ENCODE measurements at places on chromosomes 2 and 18.

GRCh38 chr2:18899725-18900124 lies 310.4 kb upstream of the NT5C1B start:
- DNase-seq: no peak

- no peak for DNase-seq
These were observed 7.8 kb downstream of the MERTK start for GRCh38 chr2:111905990-111906735.

GRCh38 chr2:6535572-6535971 lies 330.1 kb downstream of the CMPK2 start:
- no peak for DNase-seq

DNA sequence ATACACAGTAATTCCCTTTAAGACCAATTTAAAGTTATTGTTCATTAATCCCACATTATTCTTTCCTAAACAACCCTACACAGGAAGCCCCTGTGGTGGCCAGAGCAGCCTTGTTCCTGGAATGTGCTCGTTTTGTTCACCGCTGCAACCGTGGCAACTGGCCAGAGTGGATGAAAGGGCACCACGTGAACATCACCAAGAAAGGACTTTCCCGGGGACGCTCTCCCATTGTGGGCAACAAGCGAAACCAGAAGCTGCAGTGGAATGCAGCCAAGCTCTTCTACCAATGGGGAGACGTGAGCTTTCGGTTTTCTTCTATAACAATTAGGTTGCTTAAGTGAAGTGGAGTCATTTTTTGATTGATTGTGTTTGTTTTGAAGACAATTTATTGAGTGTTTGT lies 101.0 kb downstream of the UNC80 start:
- DNase-seq: no peak

- no peak for DNase-seq
These were observed 5.2 kb downstream of the NCAPH start for GRCh38 chr2:96340493-96341414.

- DNase-seq: no peak
These were observed 464 bp downstream of the CYBRD1 start for GRCh38 chr2:171522788-171523087.

- DNase-seq: no peak
These were observed 2.7 kb upstream of the DCC start for GRCh38 chr18:52337276-52337675.

- DNase-seq: no peak
These were observed 70.8 kb upstream of the STK17B start for GRCh38 chr2:196242131-196242620.

- no peak for DNase-seq
These were observed 9.8 kb upstream of the ZNF512 start for GRCh38 chr2:27572998-27573429.

GRCh38 chr2:24477229-24477628 lies 13.8 kb upstream of the NCOA1 start:
- no peak for DNase-seq

- no peak for DNase-seq
These were observed 5.0 kb upstream of the EVA1A start for GRCh38 chr2:75565472-75566462.

GRCh38 chr2:164495491-164496223 lies 125.6 kb downstream of the GRB14 start:
- DNase-seq: peak; percentile 11

GRCh38 chr2:220664272-220665107 lies 907.6 kb downstream of the EPHA4 start:
- DNase-seq: peak; percentile 74

DNA sequence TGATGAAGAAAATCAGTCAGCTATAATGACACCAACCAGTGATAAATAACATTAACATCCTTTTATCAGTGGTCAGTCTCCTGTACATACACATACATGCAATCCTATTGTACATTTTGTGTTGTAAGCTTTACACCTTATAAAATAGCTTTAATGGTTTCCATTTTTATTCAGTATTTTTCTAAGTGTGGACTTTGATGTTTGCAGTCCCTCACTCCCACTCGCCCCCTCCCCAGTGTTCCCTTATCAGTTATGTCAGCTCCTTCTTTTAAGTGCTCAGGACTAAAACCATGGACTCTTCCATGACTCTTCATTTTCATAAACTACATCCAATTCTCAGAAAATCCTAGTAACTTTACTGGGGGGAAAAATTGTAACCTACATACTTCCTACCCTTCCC lies 713.0 kb downstream of the LRRTM4 start:
- no peak for DNase-seq

- peak; percentile 63 for DNase-seq
These were observed 13.3 kb downstream of the MRPL44 start for GRCh38 chr2:223970343-223971128.

DNA sequence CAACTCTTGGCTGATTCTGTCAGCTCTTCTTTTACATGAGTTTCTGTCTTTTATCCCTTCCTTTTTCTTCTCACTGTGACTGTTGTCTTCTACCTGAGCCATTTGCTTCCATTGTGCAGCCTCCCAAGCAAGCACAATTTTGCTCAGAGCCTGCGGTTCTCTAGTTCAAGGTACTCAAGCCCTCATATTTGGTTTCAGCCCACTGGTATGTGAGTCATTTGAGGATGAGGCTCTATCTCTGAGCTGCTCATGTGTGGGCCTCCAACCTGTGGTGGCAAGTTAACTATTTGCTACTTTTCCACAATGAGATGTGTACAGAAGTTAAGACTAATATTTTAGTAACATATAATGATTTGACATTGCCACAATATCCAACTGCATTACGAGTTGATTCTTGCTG lies 183.0 kb downstream of the PHLPP1 start:
- DNase-seq: no peak

GRCh38 chr18:3350021-3350420 lies 88.1 kb downstream of the MYL12B start:
- DNase-seq: no peak

GRCh38 chr2:17648581-17648980 lies 105.0 kb downstream of the SMC6 start:
- DNase-seq: no peak

DNA sequence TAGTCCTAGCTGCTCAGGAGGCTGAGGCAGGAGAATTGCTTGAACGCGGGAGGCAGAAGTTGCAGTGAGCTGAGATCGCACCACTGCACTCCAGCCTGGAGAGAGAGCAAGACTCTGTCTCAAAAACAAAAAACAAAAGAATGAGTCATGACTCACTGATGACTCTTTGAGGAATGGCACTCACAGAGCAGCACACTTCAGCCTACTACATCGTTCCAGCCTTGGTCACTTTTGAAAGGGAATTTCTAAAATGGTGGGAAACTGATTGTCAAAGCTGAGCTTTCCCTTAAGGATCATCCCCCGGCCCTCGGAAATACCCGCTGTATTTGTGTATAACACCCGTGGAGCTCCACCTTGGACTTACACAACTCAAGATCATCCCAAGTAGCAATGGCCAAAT lies 217.3 kb upstream of the HS6ST1 start:
- DNase-seq: no peak

DNA sequence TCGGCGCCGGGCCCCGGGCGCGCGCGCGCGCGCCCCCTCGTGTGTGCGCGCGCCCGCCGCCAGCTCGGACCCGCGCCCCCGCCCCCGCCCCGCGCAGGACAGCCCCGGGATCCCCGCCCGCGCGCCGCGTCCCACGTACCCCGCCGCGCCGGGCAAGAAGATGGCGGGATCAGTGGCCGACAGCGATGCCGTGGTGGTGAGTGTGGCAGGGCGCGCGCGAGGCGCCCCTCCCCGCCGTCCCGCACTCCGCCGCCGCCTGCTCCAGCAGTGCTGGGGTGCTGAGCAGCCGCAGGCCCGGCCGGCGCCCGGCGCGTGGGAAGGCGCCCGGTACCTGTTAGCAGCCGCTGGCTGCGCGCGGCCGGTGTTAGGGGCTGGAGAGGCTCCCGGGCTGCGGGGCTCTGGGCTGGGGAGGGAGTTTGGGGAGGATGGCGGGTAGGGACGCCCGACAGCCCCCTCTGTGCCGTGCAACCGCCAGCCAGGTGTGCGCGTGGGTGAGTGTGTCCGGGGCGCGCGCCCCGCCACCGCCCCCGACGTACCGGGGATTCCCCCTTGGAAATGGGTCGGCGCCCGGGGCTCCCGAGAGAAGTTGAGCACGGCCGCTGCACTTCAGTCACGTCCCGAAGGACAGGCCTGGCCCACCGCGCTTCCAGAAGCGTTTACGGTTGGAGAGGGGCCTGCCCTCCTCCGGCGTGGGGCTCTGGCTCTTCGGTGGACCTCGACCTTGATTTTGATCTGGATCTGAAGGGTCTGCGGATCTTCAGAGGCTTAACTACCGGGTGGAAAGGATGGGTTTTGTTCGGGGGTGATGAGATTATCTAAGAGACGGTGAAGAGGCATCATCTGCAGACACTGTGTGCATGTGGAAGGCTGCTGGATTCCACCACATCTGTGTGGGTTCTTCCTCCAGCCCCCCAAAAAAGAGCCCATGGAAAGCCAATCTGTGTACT lies 697 bp downstream of the LGALSL start:
- DNase-seq: no peak

DNA sequence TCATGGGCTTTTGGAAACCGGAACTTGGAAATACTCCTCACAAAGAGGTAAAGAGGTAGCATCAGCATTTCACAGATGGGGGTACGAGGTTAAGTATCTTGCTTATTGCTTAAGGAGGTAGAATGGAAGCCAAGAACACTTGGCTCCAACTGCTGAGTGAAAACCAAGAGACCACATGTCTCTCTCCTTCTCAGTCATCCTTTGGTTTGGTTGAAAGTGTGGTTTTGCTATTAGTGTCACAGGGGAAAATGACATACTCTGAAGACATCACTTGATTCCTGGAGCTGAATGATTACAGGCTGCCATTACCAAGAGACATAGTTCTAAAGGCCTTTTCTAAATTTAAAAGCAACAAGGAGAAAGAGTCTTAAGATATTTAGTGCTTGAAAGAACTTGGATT lies 41.5 kb downstream of the ANTXR1 start:
- no peak for DNase-seq

- DNase-seq: no peak
These were observed 101.7 kb upstream of the ZNF521 start for GRCh38 chr18:25453556-25454269.

- no peak for DNase-seq
These were observed 30.1 kb upstream of the ITGA6 start for GRCh38 chr2:172397148-172397834.

DNA sequence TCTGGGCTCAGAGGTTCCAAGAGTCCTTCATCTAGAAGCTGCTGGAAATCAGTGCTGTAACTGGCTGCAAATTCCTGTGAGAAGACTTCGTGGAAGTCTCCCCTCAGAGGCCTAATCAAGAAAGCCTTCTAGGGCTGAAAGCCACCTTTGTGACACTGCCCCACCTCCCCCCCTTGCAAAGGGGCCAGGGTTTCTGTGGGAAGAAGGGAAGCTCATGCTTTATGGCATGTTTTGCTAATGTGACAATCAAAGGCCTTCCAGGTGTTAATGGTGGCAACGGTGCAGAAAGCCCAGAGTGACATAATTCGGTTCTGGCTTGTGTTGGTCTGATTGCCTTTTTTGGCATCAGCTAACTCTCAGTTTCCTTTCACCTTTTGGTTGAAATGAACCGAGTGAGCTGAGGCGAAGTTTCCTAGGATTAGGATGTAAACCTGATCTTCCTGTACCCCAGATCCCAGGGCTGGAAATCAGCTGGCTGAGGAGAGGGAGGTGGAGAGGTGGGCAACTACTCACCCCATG lies 126.9 kb upstream of the TRIB2 start:
- DNase-seq: no peak

DNA sequence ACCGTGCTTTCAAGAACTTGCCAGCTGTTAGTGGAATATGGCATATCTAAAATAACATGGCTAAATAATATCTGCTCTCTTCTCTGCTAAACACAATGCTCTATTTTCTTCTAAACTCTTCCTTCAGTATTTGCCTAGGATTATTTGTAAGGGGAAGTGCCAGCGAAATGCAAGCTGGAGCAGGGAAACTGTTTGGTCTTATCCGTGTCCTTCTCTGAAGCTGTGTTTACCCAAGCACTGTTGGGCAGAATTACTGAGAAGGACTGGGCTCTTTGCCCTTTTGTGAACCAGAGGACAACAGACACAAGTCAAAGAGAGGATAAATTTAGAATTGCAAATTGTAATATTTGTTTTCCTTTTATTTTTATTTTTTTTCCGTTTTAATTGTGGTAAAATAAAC lies 23.6 kb downstream of the CPO start:
- DNase-seq: peak; percentile 5

GRCh38 chr18:2699001-2699400 lies 43.5 kb downstream of the SMCHD1 start:
- no peak for DNase-seq

DNA sequence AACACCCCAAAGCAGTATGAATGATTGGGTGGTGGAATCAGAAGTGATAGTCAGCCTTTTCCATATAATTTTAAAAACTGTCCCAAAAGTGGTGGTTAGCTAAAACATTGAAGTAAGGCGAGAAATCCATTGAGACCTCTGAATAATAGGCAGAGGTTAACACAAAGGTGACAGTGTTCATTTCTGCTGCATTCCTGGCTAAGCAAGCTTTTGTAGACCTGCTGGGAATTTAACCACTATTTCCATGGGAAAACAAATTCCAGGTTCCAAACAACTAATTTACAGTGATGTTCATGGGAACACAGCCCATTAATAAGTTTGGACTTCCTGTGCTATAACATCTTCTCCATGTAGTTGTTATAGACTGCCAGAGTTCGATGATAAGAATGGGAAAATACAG lies 6.3 kb upstream of the INO80D start:
- DNase-seq: no peak

DNA sequence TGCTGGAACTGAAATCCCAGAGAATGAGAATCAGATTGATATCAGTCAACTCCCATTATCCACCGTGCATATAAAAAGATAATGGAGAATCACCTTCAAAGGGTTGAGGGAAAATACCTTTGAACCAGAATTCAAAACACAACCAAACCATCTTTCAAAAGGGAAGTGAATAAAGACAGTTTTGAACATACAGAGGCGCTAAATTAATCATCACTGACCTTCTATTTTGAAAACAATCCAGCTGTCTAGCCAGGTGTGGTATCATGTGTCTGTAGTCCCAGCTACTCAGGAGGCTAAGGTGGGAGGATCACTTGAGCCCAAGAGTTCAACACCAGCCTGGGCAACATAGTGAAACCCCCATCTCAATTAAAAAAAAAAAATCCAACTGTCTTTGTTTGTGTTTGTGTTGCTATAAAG lies 63.6 kb downstream of the TRABD2A start:
- DNase-seq: no peak

DNA sequence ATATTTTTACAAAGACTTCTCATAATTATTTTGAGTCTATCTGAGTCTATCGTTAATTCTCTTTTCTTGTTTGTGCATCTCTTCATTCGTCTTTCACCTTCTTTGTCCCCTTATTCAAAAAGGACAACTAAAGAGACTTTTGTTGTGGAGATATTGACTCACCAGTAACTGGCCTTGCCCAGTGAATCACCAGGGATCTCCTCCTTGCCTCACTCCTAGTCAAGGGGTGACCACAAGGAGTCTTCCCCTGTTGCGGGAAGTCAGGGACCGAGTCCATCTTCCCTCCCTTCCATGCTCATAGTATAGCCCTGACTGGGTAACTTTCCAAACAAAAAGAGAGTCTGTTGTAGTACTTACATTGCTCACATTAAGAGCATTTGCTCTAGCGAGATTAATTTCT lies 158.9 kb downstream of the NEB start:
- DNase-seq: no peak

- no peak for DNase-seq
These were observed 34.5 kb upstream of the TMEM87B start for GRCh38 chr2:112020561-112020960.

Data from NCI-H524 (cell line).